ENCODE measurements at places on chromosomes 6 and 20. TPM values are rescaled to one million over a fixed set of nuclear protein-coding genes. Genes with fewer than 3 reads are reported as not detected.

Gene NUP43
- 31.7 TPM for total RNA-seq

- DNase-seq = no peak
- no peaks in the 10 kb centered on the region for H3K4me1 ChIP-seq
These were observed 25.9 kb upstream of the AIG1 start for GRCh38 chr6:143034689-143035334.

Gene COL9A3
- 1.3 TPM for total RNA-seq

DNA sequence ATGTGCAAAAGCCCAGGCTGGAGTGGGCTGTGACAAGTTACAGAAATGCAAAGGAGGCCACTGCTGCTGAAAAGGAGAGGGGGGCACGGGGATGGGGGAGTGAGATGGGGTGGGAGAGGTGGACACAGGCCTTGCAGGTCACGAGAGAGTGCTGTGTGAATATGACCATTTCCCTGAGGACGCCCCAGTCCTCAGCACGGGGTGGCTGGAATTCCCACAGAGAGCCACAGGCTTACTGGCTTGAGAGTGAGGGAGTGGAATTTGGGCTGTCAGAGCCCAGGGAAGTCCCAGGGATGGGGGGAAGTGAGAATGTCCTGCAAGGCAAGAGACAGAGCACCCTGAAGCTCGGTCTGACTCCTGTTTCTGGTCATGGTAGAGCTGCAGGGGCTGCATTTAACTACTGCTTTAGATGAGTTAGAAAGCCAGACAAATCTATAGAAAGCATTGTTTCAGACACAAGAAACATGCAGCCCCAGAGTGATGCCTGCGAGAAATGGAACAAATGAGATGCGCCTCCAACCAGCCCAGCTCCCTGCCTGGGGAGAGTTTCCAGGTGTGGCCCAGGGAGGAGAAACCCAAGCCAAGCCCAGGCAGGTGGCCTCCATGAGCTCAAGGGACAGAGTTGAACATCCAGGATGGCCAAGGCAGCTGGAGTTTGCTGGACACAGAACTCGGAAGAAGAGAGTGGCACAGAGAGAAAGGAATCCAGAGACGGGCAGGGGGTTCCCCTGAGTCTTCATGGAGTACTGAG lies 30.5 kb downstream of the NPEPL1 start:
- peaks cover 40% of the 10 kb centered on the region for H3K27me3 ChIP-seq
- H3K4me3 ChIP-seq = no peak overlapping the region
- no peaks in the 10 kb centered on the region for H3K36me3 ChIP-seq
- DNase-seq = no peak
- H3K4me1 ChIP-seq = no peaks in the 10 kb centered on the region
- H3K27ac ChIP-seq = no peak overlapping the region

Gene TSHZ2
- 6.0 TPM for total RNA-seq

GRCh38 chr6:134146268-134147033 lies 94.0 kb upstream of the SLC2A12 start:
- no peak overlapping the region for H3K4me3 ChIP-seq
- no peaks in the 10 kb centered on the region for H3K36me3 ChIP-seq
- H3K27me3 ChIP-seq = no peaks in the 10 kb centered on the region
- H3K4me1 ChIP-seq = no peaks in the 10 kb centered on the region
- DNase-seq = no peak

DNA sequence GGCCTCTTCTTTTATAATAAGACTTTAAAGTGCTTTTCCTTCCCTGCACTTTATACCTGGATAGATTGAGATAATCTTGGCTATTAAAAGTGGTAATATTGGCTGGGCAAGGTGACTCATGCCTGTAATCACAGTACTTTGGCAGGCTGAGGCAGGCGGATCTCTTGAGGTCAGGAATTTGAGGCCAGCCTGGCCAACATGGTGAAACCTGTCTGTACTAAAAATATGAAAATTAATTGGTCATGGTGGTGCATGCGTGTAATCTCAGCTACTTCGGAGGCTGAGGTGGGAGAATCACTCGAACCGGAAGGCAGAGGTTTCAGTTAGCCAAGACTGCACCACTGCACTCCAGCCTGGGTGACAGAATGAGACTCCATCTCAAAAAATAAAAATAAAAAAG lies 197.1 kb upstream of the RGS17 start:
- H3K4me3 ChIP-seq = no peak overlapping the region
- H3K27ac ChIP-seq = no peak overlapping the region
- no peaks in the 10 kb centered on the region for H3K4me1 ChIP-seq
- no peak for DNase-seq
- H3K27me3 ChIP-seq = no peaks in the 10 kb centered on the region

DNA sequence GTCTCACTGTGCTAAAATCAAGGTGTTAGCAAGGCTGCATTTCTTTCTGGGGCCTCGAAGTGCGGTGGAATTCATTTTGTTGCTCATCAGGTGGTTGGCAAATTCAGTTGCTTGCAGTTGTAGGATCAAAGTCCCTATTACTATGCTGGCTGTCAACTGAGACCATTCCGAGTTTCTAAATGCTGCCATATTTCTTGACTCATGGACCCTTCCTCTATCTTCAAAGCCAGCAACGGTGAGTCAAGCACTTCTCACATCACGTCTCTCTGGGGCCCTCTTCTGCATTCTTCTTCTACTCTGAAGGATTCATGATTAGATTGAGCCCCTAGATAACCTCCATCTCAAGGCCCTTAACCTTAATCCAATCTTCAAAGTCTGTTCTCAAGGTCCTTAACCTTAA lies 619.7 kb downstream of the HACE1 start:
- H3K4me3 ChIP-seq = no peak overlapping the region
- H3K4me1 ChIP-seq = no peaks in the 10 kb centered on the region
- H3K36me3 ChIP-seq = no peaks in the 10 kb centered on the region
- no peak overlapping the region for H3K27ac ChIP-seq

DNA sequence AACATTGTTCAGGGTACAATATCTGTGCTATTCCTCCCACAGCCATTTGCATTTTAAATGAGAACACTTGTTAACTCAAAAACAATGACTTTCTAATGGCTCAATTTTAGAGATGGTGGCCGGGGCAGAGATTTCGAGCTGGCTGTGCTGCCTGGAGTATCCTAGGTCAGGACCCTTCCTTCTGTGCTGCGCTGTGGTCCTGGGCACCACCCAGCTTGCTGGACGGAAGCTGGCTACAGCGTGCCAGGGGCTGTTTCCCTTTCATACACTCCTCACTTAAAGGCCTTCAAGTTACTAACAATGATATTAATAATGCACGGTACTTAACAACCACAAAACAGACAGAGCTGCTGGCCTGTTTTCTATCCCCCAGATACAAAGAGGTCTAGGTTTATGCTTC lies 194.4 kb upstream of the CST7 start:
- no peak overlapping the region for H3K27ac ChIP-seq
- H3K4me1 ChIP-seq = no peaks in the 10 kb centered on the region
- H3K27me3 ChIP-seq = no peaks in the 10 kb centered on the region
- no peaks in the 10 kb centered on the region for H3K36me3 ChIP-seq

DNA sequence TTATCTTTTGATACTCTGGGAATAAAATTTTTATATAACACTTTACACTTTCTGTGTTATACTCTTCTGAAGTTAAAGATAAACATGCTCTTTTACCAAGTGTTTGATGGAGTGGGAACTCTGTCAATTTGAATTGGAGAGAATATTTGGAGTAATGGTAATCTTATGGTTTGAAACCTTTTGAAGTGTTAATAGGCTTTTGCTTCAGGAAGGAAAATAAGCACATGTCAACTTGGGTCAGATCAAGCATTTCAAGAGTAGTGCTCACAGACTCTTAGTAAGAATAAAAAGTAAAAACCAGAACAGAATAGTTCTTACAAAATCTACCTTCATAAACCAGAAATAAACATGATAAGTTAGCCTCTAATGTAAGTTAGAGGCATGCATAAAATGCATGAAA lies 24.4 kb upstream of the IRAK1BP1 start:
- no peaks in the 10 kb centered on the region for H3K27me3 ChIP-seq
- H3K27ac ChIP-seq = no peak overlapping the region
- no peaks in the 10 kb centered on the region for H3K36me3 ChIP-seq
- H3K4me1 ChIP-seq = no peaks in the 10 kb centered on the region
- no peak overlapping the region for H3K4me3 ChIP-seq

GRCh38 chr6:145428706-145429105 lies 306.6 kb downstream of the EPM2A start:
- DNase-seq = no peak
- H3K4me1 ChIP-seq = no peaks in the 10 kb centered on the region

GRCh38 chr6:30884521-30885480 lies 482 bp downstream of the DDR1 start:
- peaks cover 13% of the 10 kb centered on the region for H3K4me1 ChIP-seq
- no peaks in the 10 kb centered on the region for H3K36me3 ChIP-seq
- H3K27me3 ChIP-seq = no peaks in the 10 kb centered on the region
- H3K27ac ChIP-seq = peak overlapping the region; percentile 84
- peak; percentile 34 for DNase-seq

Gene FAM184A
- 0.87 TPM for total RNA-seq

Gene THBD
- 19.7 TPM for total RNA-seq

DNA sequence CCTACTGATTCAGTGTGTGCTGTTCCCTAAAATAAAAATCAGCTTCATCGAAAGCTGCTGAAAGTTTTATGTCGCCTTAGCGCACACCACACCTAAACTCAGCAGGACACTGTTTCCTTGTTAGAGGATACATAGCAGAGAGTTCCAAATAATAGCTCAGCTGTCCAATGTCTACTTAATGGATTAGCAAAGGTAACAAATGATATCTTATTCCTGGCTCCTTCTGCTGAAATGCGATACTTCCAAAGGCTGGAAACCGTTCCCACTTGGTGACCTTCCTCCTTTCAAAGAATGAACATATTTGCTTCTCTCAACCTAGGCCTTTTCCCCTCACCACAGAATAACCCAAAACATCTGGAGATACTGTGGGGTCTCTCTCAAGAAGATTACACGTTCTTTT lies 189.5 kb upstream of the GMDS start:
- no peak for DNase-seq
- no peak overlapping the region for H3K4me3 ChIP-seq
- no peaks in the 10 kb centered on the region for H3K27me3 ChIP-seq
- H3K27ac ChIP-seq = no peak overlapping the region

DNA sequence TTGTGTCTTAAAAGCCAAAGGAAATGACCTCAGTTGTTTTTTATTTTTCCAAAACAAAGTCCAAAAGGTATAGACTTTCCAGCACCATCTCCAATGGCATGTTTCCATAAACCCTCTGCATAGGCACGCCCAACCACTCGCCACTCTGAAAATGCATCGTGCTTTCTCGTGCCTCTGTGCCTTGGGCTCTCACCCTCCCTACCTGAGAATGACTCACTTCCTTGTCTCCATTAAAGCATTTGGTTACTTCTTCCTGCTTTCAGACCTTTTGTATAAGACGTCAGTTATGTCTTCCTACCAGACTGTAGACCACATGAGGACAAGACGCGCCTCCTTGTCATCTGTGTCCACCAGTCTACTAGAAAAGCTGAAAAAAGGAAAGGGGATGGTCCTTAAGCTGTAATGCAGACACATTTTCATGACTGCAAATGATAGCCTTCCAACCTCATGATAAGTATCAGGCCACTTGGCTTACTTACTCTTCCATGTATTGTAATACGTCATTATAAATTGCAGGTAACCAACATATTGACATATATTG lies 61.2 kb upstream of the CDYL start:
- DNase-seq = no peak
- H3K27me3 ChIP-seq = no peaks in the 10 kb centered on the region
- H3K36me3 ChIP-seq = no peaks in the 10 kb centered on the region
- no peaks in the 10 kb centered on the region for H3K4me1 ChIP-seq
- H3K27ac ChIP-seq = no peak overlapping the region

GRCh38 chr6:157751547-157752200 lies 71.4 kb upstream of the SNX9 start:
- DNase-seq = no peak
- H3K36me3 ChIP-seq = no peaks in the 10 kb centered on the region
- no peaks in the 10 kb centered on the region for H3K4me1 ChIP-seq
- H3K4me3 ChIP-seq = no peak overlapping the region
- no peaks in the 10 kb centered on the region for H3K27me3 ChIP-seq

GRCh38 chr6:72975352-72975752 lies 249.9 kb downstream of the KHDC1L start:
- no peak for DNase-seq
- H3K27ac ChIP-seq = no peak overlapping the region
- no peaks in the 10 kb centered on the region for H3K36me3 ChIP-seq
- H3K4me3 ChIP-seq = no peak overlapping the region
- H3K4me1 ChIP-seq = no peaks in the 10 kb centered on the region

DNA sequence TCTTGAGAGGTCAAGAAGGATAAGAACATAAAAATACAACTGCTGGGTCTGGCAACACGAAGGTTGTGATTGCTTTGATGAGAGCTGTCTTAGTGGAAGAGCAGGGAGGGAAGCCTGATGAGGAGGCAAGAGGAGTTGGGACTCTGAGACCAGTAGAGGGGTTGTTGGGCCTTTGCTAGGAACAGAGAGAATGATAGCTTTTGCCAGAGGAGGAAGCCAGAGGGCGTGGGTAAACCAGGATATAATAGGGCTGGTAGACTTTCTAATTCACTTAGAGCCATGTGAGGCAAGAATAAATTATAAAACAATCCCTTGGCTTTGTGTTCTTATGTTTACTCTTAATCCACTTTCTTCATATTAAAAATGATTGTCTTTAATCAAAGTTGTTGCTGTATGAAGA lies 78.6 kb downstream of the RCAN2 start:
- H3K27ac ChIP-seq = no peak overlapping the region
- H3K4me1 ChIP-seq = peaks cover 33% of the 10 kb centered on the region
- no peaks in the 10 kb centered on the region for H3K27me3 ChIP-seq
- DNase-seq = no peak
- H3K36me3 ChIP-seq = no peaks in the 10 kb centered on the region

Gene PDSS2
- total RNA-seq = 16.9 TPM
